ENCODE measurements at places on chromosomes 7 and 10.

- no peak for DNase-seq
These were observed 271.8 kb upstream of the CACNA2D1 start for GRCh38 chr7:82715344-82715743.

DNA sequence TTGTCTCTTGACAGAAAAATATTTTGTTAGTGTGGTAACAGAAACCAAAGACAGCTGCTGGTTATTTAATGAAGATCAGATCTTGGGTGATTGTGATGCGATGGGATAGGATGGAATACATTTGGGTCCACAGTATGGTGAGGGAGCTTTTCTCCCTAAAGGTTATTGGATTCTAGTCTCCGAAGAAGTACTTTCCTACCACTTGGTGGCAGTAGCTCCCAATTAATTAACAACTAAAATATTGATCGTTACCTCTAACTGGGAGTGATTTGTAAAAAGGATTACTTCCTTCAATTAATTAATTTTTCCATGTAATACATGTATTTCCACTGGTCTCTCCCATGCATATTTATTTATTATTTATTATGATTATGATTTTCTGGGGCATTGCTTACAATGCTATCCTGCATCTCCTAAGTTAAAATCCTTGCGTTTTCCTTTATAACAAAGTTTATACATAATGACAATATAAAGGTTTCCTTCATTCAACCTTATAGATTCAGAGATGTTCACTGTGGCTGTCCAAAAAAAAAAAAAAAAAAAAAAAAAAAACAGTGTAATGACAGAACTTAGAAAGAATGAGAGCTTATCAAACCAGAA lies 25.6 kb downstream of the TMEM196 start:
- DNase-seq = no peak

- DNase-seq = no peak
These were observed 5.3 kb downstream of the ARPC1A start for GRCh38 chr7:99331002-99331401.

DNA sequence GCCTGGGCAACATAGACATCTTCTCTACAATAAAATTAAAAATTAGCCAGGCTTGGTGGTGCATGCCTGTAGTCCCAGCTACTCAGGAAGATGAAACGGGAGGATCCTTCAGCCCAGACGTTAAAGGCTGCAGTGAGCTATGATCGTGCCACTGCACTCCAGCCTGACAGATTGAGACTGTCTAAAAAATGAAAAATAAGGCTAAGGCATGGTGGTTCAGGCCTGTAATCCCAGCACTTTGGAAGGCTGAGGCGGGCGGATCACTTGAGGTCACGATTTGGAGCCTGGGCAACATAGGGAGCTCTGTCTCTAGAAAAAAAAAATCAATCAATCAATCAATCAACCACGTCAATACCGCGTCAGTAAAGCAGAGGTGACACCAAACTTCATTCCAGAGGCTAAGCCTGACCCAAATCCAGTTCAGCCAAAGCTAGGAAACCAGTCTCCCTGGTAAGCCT lies 31.1 kb downstream of the MRPS24 start:
- DNase-seq = no peak

DNA sequence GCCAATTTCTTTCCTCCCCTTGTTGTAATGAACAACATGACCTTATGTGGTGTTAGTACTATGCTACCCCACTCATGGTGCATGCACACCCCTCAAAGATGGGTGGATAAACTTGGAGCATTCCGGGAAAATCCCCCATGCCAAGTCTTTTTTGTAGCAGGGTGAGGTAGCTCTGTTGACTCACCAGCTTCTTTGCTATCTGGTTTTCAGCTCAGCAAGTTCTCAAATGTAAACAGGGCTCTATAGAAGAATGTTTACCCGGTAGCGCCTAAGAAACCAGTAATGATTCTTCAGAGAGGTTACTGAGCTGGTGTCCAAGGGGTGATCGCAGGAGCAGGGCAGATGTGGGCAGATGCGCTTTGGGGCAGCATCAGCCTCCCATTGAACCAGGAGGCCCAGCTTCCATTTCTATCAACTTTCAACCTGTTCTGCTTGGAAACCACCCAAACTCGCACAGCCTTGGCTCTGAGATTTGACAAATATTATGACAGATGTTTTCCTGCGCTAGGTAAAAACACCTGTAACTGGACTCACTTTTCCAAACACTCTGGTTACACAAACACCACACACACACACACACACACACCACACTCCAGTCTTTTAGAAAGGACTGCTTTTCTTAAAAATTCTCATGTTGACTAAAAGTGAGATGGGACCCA lies 87.8 kb downstream of the ZRANB1 start:
- no peak for DNase-seq

GRCh38 chr10:5968681-5969453 lies 8.5 kb downstream of the IL15RA start:
- DNase-seq = no peak

DNA sequence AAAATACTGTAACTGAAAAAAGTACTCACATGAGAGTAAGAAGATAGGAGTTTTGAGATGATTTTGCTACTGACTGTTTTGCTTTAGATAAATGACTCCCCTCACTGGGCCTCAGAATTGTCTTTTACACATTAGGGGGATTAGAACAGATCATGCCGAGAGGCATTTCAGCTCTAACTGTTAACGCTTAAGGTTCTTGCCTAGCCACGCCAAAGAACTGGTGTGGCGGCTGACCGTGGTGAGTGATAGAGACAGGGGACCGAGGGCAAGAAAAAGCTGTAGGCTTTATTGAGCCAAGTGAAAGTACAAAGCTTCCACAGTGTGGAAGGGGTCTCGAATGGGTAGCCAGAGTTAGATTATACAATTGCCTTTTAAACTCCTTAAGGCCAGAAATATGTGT lies 368.5 kb upstream of the MYO3A start:
- no peak for DNase-seq

DNA sequence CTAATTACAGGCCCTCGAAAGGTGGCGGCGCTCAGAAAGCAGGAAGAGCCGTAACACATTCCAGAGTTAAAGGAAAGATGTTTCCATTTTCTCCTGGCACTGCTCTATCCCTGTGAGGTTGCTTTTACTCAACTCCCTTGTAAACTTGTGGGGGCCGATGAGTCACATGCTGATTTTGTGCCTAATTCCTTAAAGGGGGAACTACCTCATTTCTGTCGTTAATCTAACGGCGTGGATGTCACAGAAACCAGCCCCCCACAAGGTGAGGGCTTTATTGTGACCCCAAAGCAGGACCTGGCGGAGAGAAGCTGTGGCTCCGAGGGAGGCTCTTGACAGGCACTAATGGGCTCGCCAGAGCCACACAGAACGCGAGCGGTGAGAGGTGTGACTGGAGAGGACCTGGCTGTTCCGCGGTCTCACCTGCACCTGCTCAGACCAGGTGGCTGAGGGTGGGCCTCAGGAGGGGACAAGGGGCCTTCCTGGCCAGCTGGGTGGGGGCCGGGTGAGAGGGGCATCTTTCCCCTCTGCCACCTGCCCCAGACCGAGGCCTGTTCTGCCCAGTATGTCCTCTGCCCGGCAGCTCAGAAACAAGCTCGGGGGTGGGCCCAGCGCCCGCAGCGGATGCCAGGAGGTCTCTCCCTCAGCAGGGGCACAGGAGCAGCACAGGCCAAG lies 50.9 kb downstream of the CALML3 start:
- no peak for DNase-seq

GRCh38 chr10:17474595-17475323 lies 20.4 kb upstream of the ST8SIA6 start:
- DNase-seq = no peak

- no peak for DNase-seq
These were observed 30.8 kb downstream of the UMAD1 start for GRCh38 chr7:7671361-7671760.

DNA sequence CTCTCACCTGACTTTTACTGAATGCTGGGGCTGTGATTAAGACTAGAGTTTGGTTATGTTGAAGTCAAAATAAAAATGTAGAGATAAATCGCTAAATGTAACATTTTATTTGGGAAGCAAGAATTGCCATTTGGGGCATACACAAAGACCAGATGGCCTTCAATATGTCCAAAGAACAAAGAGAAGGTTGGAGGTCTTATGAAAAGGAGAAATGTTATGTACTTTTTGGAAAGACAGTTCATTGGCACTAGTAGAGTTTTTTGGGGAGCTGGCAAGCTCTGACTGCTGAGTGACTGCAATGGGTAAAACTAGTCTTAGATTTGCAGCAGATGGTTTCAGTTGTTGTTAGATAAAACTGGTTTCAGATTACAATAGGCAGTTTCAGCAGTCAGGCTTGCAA lies 35.6 kb upstream of the GALNT17 start:
- no peak for DNase-seq

GRCh38 chr7:95490231-95490762 lies 4.6 kb downstream of the ASB4 start:
- DNase-seq = no peak

DNA sequence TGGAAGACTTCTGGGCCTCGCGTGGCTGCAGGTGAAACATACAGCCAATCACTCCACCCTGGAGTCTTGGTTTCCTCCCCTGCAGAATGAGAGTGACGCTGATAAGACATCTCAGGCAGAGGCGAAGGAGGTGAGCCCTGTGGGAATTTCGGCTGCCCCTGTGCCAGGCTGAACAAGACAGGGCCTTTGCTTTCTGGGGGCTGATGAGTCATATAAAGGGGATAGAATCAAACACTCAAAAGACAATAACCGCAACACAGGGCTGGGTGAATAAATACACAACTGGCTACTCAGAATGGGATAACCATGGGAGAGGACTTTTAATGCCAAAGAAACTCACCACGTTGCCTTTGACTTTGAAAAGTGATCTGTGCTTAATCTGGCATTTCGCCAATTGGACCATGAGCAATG lies 143.8 kb downstream of the KCNMA1 start:
- no peak for DNase-seq

DNA sequence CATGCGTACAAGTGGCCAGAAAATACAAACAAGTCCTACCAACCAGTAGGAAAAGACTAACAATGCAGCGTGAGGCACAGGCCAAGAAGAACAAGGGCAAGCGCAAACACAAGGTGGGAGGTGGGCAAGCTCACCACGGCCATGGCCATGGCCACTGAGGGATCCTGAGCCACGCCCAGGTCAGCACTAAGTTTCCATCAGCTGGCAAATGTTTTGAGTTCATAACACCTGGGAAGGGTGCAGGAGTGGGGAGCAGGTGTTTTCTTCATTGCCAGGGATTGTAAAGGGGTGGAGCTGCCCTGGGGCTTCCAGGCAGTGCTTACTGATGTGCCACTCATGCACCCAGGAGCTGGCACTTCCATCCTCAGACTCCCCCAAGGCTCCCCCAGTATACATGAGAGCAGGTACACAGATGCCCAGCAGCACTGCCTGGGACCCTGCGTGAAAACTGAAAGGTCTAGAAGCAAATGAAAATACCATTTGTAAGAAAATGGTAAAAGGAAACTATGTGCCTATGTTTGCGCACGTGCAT lies 139.2 kb upstream of the RET start:
- DNase-seq = no peak

GRCh38 chr7:37311355-37311754 lies 137.3 kb downstream of the ELMO1 start:
- DNase-seq = no peak

- no peak for DNase-seq
These were observed 266.5 kb upstream of the NPY start for GRCh38 chr7:24017519-24017918.

- DNase-seq = no peak
These were observed 53.7 kb downstream of the TAF3 start for GRCh38 chr10:7872041-7872442.

DNA sequence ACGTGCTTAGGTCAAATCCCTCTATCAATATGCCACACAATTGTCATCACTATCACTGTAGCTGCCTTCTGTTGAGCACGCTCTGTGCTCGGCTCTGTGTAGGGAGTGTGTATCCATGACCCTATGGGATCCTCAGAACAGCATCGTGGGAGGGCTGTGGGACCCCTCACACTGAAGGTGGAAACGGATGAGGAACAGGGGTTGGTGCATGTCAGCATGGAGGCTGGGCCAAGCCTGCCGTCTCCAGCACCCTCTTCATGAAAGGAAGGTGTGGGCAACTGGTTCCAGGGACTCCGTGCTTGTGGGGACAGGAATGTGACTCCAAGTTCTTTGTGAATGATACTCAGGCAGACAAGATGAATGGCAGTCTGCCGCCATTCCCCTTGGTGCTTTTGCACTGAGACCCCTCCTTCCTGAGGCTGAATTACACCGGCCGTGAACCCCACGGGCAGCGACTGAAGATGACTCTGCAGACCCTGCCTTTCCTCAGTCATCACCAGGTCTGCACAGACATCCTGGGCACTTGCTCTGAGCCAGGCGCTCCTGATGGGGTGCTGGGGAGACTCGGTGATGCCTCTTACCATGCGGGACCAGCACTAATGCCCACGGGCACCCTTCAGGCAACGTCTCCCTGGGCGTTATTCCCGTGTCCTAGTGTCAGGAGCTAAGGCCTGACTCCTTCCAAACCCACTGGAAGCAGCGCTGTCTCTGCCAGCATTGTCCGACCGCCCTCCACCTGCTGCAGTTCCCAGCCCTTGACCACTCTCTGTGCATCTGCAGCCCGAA lies 495.2 kb downstream of the TCERG1L start:
- no peak for DNase-seq

- DNase-seq = no peak
These were observed 79.5 kb downstream of the ITIH5 start for GRCh38 chr10:7587168-7587864.

DNA sequence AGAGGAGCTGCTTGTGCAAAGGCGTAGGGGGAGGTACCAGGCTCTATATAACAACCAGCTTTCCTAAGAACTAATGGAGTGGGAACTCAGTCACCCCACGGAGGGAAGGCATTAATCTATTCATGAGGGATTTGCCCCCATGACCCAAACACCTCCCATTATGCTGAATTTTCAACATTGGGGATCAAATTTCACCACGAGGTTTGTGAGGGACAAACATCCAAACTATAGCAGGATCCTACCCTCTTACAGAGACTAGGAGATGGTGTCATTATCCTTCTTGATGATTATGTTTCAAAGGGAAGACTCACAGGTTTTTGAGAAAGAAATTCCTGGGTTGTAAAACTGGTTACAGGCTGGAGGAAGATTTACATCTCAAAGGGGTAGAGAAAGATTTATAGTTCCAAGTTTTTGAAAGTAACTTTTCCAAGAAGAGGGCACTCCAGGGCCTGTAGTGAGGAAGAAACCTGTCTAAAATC lies 295.0 kb upstream of the DKK1 start:
- no peak for DNase-seq

DNA sequence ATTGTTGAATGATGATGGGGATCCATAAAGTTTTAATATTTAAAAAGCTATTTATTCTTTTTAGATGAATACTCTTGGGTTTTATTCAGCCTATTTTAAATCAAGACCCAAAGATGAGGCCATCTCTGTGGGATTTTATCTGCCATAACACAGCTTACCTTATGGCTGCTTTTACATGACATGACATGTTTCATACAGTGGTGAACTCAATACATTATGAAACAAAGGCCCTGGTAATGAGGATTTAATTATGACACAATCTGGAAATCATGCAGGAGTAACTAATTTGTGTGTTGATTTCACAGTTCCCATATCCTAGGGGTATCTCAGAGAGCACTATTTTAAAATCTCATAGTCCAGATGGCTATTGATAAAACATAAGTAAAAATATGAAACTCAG lies 661.8 kb upstream of the FZD8 start:
- DNase-seq = no peak

- no peak for DNase-seq
These were observed 60.5 kb downstream of the YKT6 start for GRCh38 chr7:44261240-44261639.
